ENCODE measurements at places on chromosomes 7 and 10. TPM values are rescaled to one million over a fixed set of nuclear protein-coding genes. Genes with fewer than 3 reads are reported as not detected.

The CTAGE15 gene
- not detected for total RNA-seq

The GJD4 gene
- not detected for total RNA-seq

The CALCR gene
- not detected for total RNA-seq

The ZDHHC16 gene
- 65.4 TPM for total RNA-seq

The SLC13A4 gene
- not detected for total RNA-seq

Data from myometrial cell (primary cell).